ENCODE measurements at places on chromosomes 12 and 14.

- DNase-seq, result no peak
Measured at GRCh38 chr12:71439613-71440344, at the start of gene LGR5. TSS of gene LGR5 (plus strand) at chr12:71439798. CDS start at chr12:71440081, 283 bp downstream.

GRCh38 chr14:103762541-103762940, 46.9 kb downstream of the ZFYVE21 start:
- no peak for DNase-seq

GRCh38 chr14:73502017-73502619, 11.4 kb downstream of the RIOX1 start:
- no peak for DNase-seq

GRCh38 chr12:114512351-114512750, 106.4 kb upstream of the TBX5 start:
- DNase-seq, result no peak

Measured in right renal cortex interstitium (tissue), 3 donors.